Occipital lobe (tissue), 3 donors: ENCODE measurements at places on chromosomes 16 and 17. TPM values are rescaled to one million over a fixed set of nuclear protein-coding genes. Genes with fewer than 3 reads are reported as not detected.

TIGD7 gene
- total RNA-seq = 26.4 TPM

KIAA0513 gene
- 53.7 TPM for total RNA-seq

SUZ12 gene
- 38.2 TPM for total RNA-seq

ARL4D gene
- 46.5 TPM for total RNA-seq

LRRC36 gene
- total RNA-seq = 1.4 TPM
